Activated T-helper 17 cell treated with anti-CD3 and anti-CD28 coated beads, Interleukin-2, amount 50 U/mL, for 72 hours (primary cell): ENCODE measurements at places on chromosomes 3 and 15.
A peak's percentile ranks its signal among the peaks of the same experiment; 100 is the strongest.

GRCh38 chr15:65856821-65857455, 12.4 kb upstream of the RAB11A start:
- ATAC-seq, result peak; percentile 70

- ATAC-seq, result peak; percentile 92
These were observed 7.8 kb upstream of the SUMF1 start for GRCh38 chr3:4474683-4475490.

DNA sequence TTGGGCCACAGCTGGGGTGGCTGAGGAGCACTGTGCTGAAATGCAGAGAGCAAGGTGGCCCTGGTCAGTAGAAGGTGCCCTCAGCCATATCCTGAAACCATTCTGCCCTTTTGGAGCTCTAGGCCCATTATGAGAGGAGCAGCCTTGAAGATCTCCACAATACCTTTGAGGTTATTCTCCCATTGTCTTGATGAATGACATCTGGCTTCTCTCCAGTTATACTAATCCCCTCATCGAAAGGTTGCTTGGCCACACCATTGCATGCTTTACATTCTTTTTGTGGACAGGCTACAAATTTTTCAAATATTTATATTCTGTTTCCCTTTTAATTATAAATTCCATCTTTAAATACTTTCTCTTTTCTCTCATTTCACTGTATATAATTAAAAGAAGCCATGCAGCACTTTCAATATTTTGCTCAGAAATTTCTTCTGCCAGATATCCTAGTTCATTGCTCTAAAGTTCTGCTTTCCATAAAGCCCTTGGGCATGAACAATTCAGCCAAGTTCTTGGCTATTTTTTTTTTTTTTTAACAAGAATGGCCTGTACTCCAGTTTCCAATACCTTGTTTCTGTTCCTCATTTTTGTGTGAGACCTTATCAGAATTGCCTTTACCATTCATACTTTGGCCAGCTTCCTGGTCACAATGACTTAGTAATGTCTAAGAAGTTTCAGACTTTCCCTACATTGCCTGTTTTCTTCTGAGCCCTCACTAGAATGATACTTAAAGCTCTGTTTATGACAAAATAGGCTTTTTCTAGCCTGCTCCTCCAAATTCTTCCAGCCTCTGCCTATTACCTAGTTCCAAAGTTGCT, 138.9 kb upstream of the SGO1 start:
- no peak for ATAC-seq

GRCh38 chr15:88512601-88513000, 33.9 kb downstream of the DET1 start:
- no peak for ATAC-seq

- ATAC-seq, result no peak
These were observed 53.6 kb downstream of the SUMF1 start for GRCh38 chr3:4413467-4413866.

- no peak for ATAC-seq
These were observed 3.5 kb downstream of the PFN2 start for GRCh38 chr3:149967086-149967685.

- ATAC-seq, result no peak
These were observed 46.3 kb upstream of the CDV3 start for GRCh38 chr3:133527081-133527715.

- no peak for ATAC-seq
These were observed 55.2 kb downstream of the TIPARP start for GRCh38 chr3:156729460-156730179.

- no peak for ATAC-seq
These were observed 7.0 kb downstream of the EBLN2 start for GRCh38 chr3:73068419-73068818.

GRCh38 chr3:99967796-99968195, 146.5 kb downstream of the FILIP1L start:
- no peak for ATAC-seq

DNA sequence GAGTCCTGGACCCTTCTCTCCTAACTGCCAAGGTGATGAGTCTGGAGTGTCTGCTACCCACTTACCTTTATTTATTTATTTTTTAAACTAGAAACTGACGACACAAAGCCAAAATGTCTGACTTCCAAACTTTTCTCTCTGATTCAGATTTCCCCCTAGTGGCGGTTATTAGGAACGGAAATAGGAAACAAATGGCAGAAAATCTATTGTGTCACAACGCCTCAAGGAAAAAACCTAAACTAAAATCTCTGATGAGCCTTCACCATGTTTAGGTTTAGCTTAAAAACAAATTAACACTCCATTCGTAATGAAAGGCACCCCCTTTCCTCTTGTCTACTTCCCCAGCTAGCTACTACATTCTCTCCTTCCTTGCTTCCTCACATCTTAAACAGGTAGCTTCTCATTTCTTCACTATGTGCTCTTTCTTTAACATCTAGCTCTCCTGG, 94.0 kb upstream of the MEX3B start:
- ATAC-seq, result no peak

GRCh38 chr15:101250873-101251829, 697 bp downstream of the CHSY1 start:
- peak; percentile 16 for ATAC-seq

DNA sequence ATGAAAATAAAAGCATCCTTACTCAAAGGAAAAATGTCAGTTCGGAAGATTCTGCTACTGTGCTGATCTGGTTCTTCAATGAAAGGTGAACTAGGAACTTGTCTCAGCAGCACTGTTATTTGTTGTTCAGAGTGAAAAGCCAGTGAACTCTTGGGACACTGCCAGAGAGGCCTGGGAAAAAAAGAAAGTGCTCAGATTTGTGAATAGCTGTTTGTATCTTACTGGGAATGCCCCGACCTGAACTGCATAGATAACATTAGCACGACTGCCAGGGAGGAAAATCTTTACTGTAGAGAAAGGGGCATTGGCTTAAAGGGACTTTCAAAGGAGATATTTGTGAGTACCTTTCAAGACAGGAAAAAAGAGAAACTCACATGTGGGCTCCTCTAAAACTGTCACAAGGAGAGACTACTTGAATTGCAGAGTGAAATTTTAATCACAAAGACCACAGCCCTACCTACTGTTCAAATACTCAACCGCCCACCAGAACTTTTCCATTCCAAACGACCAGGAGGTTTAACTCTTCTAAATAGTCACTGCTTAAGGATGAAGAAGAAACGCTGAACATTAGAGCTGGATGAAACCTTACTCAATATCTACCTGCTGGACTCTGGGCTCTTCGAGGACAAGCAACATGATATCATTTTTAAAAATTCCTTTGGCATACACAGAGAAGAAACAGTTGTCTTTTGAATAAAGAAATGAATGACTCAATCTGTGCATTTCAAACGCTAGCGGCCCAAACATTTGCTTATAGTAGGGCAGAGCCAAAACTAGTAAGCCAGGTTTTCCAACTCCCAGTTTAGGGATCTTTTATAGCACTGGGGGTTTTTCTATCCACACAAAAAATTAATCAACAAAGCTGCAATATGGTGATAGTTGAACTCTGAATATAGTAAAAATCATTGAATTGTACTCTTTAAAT, 13.4 kb downstream of the TAMM41 start:
- no peak for ATAC-seq

DNA sequence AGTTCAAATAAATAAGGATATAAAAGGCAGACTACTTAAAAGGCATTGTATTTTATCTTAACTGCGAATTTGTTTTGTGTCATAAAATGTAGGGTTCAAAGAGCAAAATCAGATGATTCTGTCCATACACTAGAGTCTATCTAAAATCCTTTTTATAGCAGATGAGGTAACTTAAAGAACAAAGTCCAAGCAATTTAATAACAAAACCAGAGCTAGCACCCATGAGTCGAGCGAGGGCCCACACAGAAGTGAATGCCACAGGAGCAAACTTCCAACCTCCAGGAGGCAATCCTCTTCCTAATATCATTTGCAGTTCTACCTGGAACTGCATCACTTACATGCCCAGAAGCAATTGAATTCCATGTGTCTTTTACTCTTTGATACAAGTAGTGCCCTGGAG, 35.4 kb upstream of the KBTBD8 start:
- ATAC-seq, result no peak

- ATAC-seq, result peak; percentile 52
These were observed 6.9 kb downstream of the SLC38A3 start for GRCh38 chr3:50211930-50212329.

DNA sequence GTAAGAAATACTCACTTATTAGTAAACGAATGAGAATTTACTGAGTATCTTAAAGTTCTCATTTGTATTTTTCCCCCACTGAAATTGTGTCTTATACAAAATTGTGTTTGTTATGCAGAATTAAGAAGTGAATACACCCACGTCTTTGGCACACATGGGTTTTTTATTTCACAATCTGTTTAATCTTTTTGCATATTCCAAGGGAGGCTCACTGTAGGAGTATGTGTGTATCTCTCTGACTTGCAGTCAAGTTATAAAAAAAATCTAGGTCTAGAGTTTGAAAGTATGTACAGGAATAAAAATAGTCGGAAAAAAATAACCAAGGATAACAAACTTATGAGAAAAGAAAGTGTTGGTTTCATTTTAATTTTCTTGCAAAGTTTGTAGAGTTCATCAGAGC, 255.2 kb downstream of the PDCD6IP start:
- ATAC-seq, result no peak

- no peak for ATAC-seq
These were observed 5.0 kb downstream of the ELL3 start for GRCh38 chr15:43771816-43772215.

GRCh38 chr3:42490243-42490642, 12.2 kb upstream of the VIPR1 start:
- no peak for ATAC-seq

DNA sequence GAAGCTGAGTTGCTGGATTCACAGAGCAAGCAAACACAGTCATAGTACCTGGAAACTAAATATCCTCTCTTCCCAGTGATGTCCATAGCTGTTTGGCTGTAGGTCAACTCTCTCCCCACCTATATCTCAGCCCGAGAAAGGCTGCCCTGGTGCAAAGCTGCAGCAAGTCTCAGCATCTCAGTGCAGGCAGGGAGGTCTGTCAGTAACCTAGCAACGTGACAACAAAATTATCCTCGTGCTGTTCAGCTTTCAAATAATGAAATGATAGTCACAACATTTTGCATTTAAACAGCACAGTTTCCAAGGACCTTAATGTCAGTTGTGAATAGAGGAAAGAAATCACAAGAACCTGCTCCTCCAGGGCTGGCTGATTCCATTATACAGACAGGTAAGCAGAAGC, 83.6 kb downstream of the CHST2 start:
- no peak for ATAC-seq

DNA sequence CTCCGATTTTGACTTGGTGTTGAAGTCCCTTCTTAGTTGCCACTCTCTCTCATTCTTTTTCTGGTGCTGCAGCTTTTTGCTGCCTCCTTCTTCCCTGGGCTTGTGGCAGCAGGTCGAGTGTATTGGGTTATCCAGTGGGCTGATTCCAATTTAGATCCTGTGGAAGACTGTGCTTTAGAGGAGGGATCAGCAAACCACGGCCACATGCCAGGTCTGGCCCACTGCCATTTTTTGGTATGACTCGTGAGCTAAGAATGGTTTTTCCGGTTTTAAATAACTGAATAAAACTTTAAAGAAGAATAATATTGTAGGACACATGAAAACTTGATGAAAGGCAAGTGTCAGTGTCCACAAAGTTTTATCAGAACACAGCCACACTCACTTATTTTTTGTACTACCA, 330.5 kb downstream of the ROBO2 start:
- ATAC-seq, result no peak

DNA sequence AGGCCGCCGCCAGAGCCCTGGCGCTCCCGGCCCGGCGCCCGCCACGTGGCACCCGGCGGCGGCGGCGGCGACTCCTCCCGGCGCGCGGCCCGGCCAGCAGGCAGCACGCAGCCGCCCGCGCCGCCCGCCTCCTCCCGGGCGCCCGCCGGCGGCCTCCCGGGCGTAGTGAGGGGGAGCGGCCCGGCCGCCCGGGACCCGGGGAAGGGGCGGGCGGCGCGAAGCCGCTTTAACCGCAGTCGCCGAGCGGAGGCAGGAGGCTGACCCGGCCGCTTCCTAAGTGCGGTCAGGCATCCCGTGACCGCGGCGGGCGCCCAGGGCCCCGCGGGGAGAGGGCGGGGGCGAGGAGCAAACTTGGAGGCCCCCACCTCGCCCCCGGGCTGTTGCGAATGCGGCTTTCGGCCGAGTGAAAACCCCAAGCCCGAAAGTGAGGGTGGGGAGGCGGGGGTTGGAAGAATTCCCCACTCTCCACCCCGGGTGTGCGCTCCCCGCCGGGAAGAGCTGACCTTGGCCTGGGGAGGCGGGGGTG, 1.7 kb upstream of the HES1 start:
- peak; percentile 28 for ATAC-seq

- no peak for ATAC-seq
These were observed 563.8 kb downstream of the TBL1XR1 start for GRCh38 chr3:176633511-176633910.

- no peak for ATAC-seq
These were observed 924.4 kb downstream of the IGSF11 start for GRCh38 chr3:118110211-118110610.

DNA sequence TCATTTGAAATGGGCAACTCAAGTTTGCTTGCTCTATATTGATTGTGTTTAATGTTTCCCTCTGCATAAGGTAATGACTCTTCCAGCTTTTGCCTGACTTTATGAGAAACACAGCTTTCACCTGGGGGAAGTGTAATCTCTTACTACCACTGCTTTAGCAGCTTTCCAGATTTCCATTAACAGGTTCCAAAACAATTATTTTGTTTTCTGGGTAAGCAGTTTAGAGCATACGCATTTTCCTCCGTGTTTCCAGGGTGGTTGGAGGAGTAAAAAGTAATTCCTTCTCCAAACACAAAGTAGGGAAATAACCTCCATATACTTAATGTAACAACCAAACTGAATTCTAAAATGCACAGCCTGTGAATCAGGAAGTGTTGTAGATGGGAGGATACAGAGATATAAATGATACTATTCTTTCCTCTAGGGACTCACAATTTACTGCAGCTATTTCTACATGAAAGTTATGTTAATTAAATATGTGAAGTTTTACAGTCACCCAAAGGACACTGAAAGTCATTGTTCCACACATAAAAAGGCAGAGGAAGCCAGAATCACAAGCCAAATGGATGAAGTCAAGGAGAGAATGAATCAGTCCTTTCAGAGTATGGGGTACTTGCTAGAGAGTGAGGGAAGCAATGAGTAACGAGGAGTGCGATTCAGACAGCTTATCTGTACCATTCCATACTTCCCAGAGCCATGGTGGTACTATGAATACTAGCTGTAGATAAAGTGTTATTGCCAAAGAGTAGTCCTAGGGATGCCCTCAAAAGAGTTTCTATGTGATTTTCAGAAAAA, 16.6 kb downstream of the ST3GAL6 start:
- no peak for ATAC-seq

DNA sequence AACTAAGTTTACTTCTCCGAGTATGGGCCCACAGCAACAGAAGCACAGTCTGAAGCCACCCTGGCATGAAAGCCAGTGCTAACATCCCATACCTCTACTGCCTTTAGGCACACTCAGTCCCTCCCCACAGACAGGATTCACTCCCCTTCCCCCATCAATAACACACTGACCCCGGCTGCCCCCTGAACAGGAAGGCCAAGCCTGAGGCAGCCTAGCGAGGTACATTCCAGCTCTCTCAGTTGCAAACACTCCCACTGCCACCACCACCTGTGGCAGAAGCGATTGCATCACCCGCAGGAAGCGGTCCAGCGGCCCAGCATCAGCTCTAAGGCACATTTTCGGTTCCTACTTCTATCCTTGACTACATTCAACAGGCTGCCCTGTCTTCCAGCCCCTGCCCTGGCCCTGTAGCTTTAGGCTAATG, 7.0 kb upstream of the BMF start:
- peak; percentile 97 for ATAC-seq
